ENCODE measurements at places on chromosomes 4 and X.
A peak's percentile ranks its signal among the peaks of the same experiment; 100 is the strongest.

DNA sequence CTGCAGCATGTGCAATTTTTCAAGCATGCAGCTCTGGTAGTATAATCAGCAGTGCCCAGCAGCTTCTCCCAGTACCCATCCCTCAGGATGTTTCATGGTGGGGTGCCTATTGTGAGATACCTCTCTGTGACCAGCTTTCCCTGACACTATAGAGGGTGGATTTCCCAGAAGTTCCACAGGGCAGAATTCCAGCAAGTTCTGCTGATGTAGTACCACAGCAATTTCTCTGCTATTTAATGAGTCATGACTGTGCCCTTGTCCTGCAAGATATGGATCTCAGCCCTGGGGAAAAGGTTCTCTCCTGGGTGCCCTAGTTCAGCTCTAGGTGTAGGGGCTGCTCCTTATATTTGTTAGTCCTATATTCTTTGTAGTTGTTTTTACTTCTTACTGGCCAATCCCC is 174.8 kb downstream of the ENOX2 start:
- DNase-seq: peak; percentile 68

DNA sequence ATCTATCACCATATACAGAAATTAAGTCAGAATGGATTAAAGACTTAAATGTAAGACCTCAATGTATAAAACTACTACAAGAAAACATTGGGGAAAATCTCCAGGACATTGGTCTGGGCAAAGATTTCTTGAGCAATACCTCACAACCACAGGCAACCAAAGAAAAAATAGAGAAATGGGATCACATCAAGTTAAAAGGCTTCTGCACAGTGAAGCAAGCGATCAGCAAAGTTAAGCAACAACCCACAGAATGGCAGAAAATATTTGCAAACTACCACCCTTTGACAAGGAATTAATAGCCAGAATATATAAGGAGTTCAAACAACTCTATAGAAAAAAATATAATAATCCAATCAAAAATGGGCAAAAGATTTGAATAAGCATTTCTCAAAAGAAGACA is 236.9 kb upstream of the EMCN start:
- no peak for DNase-seq

GRCh38 chr4:139606579-139607501 is 50.8 kb upstream of the SETD7 start:
- DNase-seq: peak; percentile 58

GRCh38 chr4:144296941-144297340 is 156.4 kb upstream of the GYPA start:
- no peak for DNase-seq

DNA sequence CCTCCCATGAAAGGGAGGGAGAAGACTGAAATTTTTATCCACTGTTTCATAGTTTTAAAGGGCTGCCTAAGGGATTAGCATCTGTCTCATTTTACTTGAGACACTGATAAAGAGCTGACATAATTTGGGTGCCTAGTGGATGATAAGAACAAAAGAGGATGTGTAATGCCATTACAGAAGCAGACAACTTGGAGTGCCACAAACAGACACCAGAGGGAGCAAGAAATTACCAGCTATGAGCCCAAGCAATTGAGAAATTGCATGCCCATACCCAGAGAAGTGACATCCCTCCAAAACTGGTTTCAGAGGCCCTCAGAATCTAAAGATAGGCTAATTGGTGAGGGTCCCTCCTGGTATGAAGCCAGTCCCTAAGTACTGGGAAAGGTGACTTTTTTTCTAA is 38.5 kb upstream of the POU3F4 start:
- no peak for DNase-seq

DNA sequence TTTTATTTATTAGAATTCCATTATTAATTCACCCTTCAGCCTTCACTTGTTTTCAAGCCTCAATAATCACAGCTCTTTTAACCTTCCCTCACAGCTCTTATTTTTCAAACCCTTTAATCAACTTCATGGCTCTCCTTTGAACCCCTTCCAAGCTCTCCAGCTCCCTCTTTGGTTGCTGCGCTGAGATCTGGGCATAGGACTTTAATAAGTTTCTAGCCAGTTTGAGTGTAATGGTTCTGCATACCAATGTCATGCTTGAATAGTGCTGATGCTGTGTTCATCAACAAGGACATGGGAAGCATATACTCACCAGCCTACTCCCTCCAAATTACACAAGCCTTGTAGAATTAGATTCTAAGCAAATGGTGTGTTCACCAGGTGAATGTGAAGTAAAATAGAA is 3.5 kb upstream of the RNF212 start:
- DNase-seq: no peak

DNA sequence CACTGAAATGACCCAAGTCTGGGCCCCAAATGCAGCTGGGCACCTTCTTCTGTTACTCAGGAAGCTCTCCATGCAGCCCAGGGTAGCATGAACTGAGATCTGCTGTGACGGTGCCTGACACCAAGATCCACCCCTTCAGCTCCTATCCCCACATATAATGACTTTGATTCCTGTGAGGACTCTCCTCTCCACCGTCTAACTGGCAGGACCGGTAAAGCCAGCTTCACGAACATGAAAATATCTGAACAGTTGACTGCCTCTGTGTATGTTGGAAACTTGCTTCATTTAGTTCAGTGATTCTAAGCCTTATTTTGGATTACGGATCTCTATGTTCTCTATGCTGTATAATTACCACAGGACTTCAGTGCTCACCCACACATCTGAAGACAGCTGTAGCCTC is 115.5 kb upstream of the TMEM150C start:
- no peak for DNase-seq

DNA sequence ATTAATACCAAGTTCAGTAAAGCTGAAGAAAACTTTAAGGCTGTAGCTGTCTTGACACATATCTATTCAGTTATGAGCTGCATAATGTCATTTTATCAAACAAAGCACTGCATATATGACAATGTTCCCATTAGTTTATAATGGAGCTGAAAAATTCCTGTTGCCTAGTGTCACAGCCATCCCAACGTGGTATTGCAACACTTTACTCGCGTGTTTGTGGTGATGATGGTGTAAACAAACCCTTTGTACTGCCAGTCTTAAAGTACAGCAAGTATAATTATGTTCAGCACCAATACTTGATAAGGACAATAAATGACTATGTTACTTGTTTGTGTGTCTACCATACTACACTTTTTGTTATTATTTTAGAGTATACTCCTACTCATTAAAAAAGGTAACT is 1415.6 kb upstream of the PCDH7 start:
- peak; percentile 58 for DNase-seq

DNA sequence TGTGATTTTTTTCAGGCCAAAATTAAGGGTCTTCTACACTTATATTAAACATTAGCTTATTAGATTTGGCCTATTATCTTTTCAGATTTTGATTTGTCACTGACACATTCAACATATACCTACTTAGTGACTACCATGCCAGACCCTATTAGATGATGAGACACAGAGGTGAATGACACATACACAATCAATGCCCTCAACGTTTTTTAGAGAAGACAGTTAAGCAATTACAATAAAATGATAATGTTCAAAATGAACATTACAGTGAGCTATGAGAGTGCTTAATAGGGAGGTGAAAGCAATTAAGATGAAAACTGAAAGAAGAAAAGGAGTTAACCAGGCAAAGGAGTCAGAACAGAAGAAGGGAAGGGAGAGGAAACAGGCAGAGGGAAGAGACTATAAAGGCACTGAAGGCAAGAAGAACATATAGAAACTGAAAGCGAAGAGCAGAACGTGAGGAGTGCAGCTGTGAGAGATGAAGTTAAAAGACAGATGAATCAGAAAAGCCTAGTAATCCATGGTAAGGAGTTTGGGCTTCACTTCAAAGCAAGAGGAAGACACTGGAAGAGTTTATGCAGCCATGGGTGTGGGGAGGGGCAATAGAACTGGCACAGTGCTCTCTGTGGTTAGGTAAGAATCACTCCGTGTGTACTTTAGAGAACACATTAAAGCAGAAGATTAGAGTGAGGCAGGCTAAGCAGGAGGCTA is 119.0 kb downstream of the REELD1 start:
- peak; percentile 61 for DNase-seq
